ENCODE measurements at places on chromosomes 6 and 20.

DNA sequence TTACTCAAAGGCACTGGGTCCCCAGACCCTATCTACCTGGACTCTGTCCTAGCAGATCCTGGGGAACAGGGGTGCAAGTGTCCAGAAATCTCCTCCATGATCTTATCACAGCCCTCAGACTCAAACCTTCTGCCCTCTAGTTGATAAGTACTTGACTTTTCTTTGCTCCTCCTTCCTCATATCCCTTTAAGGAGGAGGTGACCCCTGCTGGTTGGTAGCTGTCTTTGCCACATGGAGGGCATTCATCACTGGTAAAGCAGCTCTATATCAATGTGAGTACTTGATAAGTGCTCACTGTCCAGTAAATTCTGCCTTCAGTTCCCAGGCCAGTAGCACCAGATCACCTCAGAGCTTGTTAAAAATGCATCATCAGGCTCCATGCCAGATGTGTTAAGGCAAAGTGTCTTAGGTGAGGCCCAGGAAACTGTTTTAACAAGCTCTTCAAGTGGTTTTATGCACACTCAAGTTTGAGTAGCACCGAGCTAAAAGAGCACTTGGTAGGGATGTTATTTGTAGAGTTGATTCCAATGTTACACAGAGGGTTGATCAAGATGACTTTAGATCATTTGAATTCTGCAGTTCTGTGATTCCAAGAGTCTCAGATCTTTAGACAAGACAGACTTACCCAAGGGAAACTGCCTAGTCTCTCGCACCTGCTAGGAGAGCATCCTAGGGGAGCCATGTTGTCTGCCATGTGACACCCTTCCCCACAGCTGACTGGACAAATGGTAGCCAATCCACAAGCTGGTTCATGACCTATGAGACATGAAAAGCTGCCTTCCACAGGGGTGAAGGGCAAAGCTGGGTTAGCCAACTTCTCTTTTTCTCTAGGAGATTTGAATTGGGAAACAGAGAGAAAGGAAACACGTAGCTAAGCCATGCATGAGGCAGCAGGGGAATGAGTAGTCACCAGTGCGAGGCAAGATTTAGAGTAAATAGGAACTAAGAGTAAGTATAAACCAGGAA, 18.6 kb downstream of the TREML2 start:
- peak; percentile 55 for DNase-seq

DNA sequence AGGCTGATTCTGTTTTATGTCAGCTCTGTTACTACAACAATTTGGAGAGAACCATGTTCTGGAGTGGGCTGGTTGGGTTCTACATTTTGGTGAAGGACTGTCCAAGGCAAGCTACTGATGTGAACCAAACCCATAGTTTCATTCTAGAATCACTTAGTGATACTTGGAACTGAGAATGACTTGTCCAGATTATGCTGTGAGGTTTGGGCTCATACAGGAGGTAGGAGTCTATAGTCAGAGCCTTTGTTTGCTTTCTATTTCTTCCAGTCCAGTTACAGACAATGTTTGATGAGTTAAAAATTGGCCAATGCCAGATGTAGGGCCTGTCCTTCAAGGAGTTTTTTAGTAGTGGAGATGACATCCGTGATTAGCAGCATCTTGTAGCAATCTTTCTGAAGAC, 97.9 kb downstream of the LRRC1 start:
- DNase-seq, result no peak

- no peak for DNase-seq
Observed at GRCh38 chr20:36270744-36271638, 34.7 kb downstream of the AAR2 start.

DNA sequence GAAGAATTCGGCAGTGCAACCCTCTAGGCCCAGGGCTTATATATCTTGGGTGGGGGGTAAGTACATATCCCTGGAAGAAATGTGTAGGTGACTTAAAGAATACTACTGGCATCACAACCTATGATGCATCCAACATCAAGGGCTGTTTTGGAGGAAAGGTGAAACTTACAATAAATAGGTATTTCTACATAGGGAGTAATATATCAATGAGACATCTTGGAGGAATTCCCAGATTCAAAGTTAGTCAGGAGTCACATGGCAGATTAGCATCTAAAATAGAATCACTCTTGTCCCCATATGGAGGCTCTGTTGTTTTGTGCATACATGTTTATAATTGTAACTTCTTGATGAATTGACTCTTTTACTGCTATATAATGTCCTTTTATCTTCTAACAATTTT, 375.5 kb downstream of the PAX1 start:
- DNase-seq, result no peak

GRCh38 chr6:133301835-133302234, 60.7 kb downstream of the EYA4 start:
- no peak for DNase-seq

GRCh38 chr20:32751702-32752457, 8.6 kb upstream of the COMMD7 start:
- no peak for DNase-seq

GRCh38 chr20:833121-833449, 430 bp upstream of the FAM110A start:
- no peak for DNase-seq

GRCh38 chr6:13314806-13315205, 13.5 kb downstream of the TBC1D7 start:
- no peak for DNase-seq

DNA sequence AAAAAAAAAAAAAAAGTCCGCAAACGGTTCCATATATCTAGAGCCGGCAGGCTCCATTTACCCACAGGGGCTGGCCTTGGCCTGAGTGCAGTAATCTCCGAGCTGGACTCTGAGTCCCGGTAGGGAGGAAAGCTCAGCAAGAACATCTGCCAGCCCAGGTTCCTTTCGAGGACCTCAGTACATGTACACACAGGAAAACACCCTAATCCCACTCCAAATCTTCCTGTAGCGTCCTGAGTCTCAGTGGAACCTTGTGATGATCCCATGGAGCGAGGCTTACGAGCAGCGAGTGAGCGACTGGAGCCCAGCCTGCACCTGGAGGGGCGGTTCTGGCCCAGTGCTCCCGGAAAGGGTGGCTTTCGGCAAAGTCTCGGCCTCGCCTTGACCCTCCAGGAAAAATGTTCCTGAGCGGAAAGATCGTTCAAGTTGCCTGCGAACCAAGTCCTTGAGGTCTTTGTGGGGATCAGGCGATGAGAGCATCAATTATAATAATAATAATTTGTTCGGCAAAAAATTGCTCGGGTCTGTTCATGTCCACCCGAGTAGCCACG, 32.1 kb downstream of the PRSS16 start:
- no peak for DNase-seq

- no peak for DNase-seq
Observed at GRCh38 chr6:24927277-24927955, 8.3 kb downstream of the RIPOR2 start.

DNA sequence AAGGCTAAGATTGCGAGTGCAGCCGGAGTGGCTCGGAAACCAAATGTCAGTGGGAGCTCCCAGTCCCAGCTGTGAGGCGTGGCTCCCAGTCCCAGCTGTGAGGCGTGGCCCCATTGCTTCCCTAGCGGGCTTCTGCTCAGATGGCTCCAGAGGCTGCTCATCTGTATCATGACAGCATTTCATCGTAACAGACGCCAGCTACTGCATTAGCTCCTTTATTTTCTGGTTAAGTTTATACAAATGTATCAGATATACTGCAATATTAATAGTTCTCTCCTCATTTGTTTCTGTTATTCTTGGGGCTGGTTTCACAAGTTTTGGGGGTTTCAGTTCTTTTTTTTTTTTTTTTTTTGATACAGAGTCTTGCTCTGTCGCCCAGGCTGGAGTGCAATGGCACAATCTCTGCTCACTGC, 34.7 kb upstream of the TBXT start:
- no peak for DNase-seq

DNA sequence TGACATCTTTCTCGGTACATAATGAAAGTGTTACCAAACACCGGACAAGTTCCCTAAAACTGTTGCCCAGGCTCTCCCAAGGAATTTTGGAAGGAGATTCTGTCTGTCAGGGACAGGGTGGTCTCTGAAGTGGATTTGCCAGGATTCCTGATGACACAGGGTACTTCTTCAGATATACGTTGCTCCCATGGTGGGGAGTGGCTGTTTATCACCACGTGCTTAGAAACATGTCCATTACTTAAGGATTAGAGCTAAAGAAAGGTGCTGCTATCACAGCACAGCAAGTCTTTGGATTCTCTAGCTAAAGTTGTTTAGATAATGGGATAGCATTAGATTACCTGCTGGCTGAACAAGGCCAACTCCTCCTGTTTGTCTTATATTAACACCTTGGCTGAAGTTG, 6.3 kb downstream of the SPINT3 start:
- DNase-seq, result no peak

DNA sequence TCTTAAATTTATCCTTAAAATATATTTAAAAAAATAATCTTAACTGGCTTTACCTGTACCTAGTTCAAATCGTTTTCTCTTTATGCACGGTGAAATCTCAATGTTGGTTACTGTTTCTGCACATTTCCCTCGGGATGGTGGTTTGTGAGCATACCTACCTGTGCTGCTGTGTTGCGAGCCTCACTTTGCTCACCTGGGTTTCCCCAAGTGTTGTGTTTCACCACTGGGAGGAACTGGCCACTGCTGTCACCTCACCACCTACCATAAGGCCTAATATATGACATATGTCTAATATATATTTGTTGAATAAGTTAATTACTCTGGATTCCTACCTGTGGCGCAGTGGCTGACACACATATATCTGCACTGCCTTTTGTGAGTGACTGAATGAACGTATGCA, 493.5 kb upstream of the FLRT3 start:
- no peak for DNase-seq

- peak; percentile 67 for DNase-seq
Observed at GRCh38 chr6:137013738-137014602, 30.8 kb downstream of the IL20RA start.

DNA sequence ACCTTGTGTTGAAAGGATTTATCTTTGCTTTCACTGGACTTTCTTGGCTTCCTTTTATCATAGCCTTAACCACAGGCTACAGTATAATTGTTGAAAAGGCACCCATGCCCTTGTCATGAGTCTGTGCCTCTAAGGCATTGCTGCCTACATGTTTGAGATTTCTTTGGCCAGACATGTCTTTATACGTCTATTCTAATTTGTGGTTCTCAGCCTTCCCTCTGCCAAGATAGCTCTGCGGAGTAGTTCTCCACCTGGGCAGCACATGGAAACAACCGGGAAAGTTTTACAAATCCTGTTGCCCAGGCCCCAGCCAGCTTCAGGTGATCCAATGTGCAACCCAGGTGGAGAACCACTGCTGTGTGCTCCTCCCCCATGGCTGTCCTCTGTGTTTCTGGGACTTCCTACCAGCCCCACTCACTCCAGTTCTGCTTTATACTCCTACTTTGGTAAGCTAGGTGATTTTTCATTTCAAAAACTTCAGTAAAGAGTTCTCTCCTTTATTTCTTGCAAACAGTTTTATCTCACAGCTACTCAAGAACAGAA, 159.6 kb upstream of the MYLIP start:
- DNase-seq, result peak; percentile 56

- DNase-seq, result no peak
Observed at GRCh38 chr6:133340557-133340956, 99.4 kb downstream of the EYA4 start.

GRCh38 chr20:3454831-3455230, 16.0 kb upstream of the ATRN start:
- DNase-seq, result no peak

DNA sequence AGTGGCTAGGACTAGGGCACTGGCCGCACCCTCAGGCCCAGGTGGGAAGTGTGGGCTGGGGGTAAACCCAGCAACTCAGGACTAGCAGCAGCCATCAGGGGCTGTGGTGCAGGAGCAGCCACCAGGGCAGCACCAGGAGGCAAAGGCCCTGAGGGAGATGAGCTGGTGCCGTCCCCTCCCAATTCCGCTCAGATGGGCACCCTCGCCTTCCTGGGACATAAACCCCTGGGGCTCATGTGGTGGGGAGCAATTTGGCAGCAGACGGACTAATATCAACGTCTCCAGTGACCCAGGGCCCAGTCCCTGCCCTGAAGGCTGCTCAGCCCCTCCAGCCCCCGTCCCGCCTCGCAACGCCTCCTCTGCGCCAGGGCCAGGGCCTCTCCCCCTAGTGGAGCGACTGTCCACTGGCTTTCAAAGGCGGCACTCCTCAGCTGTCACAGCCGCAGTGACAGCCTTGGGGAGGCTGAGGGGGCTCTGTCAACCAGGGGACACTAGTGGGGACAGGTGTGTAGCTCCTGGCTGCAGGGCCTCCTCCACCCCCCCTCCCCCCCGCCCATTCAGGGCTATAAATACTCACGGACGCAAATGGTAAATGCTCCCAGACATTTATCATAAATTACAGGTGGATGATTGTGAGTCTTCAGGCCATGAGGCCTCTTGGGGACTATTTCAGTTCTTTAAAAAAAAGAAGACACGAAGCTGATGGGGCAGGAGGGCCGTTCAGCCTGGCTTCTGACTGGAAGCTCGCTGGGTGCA, 349.9 kb downstream of the ZFAND3 start:
- DNase-seq, result no peak

GRCh38 chr6:144017166-144018094, 9.4 kb upstream of the PLAGL1 start:
- DNase-seq, result no peak

GRCh38 chr6:146719387-146719786, 120.6 kb downstream of the ADGB start:
- DNase-seq, result no peak

Measured in RWPE1 (cell line).